Non-pigmented ciliary epithelial cell (primary cell): ENCODE measurements at places on chromosomes 2 and 18.

DNA sequence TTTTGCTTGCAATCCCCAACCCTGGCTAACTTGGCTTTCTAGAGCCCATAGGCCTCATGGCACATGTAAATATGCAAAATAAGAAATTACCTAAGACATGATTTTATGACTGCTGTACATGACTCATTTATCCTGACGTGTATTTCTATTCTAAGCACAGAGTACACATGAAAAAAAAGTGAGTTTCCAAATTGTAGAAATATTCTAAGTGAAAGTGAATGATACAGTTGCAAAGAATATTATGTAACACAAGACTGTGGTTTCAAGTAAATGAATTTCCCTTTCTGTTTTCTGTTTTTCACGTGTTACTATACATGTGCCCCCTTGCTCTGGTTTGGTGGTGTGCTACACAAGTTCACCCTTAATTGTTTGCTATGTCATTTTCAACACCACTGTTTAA lies 162.4 kb downstream of the LRP1B start:
- DNase-seq, result peak; percentile 4

GRCh38 chr2:152456262-152456661 lies 121.3 kb downstream of the FMNL2 start:
- no peak for DNase-seq

- DNase-seq, result no peak
Observed at GRCh38 chr18:24972577-24972976, 379.4 kb downstream of the ZNF521 start.

GRCh38 chr18:25244924-25245698 lies 106.9 kb downstream of the ZNF521 start:
- no peak for DNase-seq

- no peak for DNase-seq
Observed at GRCh38 chr2:120741571-120742561, 6.2 kb downstream of the GLI2 start.

- DNase-seq, result peak; percentile 76
Observed at GRCh38 chr18:59357928-59358327, 1.1 kb downstream of the LMAN1 start.

GRCh38 chr2:167844714-167845530 lies 402.5 kb downstream of the STK39 start:
- DNase-seq, result no peak

DNA sequence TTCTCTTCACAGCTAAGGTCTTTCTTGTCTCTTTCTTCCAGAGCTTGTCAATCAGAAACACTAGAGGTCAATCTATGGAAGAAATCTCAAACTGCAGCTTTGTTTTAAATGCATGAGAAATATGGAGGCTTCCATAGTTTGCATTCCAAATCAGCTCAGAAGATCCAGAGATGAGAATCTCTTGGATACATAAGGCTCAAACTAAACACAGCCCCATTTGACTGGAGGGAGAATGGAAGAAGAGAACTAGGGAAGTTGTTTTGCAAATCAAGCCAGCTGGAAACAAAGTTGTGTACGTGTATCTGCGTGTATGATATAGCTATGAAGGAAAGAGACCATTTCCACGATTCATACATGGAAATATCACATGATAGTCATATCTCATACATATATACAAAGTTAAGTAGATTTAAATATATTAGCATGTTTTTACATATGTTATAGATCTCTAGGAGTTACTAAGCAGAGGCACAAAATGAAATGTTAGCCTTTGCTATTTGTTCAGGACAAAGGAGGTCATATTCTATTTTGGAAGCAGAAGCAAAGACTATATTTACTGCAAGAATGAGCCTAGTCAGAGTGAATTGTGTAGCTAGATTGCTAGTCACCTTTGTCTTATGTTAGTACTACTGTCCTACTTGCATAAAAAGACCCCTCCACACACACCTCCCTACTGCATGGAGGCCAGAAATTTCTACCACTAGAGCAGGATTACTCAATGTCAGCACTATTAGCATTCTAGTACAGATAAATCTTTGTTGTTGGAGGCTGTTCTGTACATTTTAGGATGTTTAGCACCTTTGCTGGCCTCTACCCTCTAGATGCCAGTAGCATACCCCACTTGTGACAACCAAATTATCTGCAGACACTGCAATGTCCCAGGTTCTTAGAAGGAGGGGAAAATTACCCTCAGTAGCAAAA lies 303.5 kb upstream of the CHAC2 start:
- DNase-seq, result no peak
